ENCODE measurements at places on chromosomes 11 and 22. TPM values are rescaled to one million over a fixed set of nuclear protein-coding genes. Genes with fewer than 3 reads are reported as not detected.

NCAM1 gene
- total RNA-seq, result not detected

GNG3 gene
- not detected for total RNA-seq

DEFB131B gene
- not detected for total RNA-seq

HBG2 gene
- not detected for total RNA-seq

FUT4 gene
- 0.86 TPM for total RNA-seq

SCN3B gene
- total RNA-seq, result not detected

IL17REL gene
- not detected for total RNA-seq

All from HFFc6 (cell line).